ENCODE measurements at places on chromosomes 2 and 18. TPM values are rescaled to one million over a fixed set of nuclear protein-coding genes. Genes with fewer than 3 reads are reported as not detected.

- H3K4me3 ChIP-seq: no peak overlapping the region
- DNase-seq: no peak
- no peaks in the 10 kb centered on the region for H3K4me1 ChIP-seq
- no peaks in the 10 kb centered on the region for H3K36me3 ChIP-seq
Observed at GRCh38 chr2:135093670-135094330, 41.7 kb downstream of the RAB3GAP1 start.

The MC4R gene
- not detected for total RNA-seq

- H3K27me3 ChIP-seq: no peaks in the 10 kb centered on the region
- no peaks in the 10 kb centered on the region for H3K36me3 ChIP-seq
- DNase-seq: no peak
- H3K4me3 ChIP-seq: no peak overlapping the region
Observed at GRCh38 chr2:224847381-224847780, 131.2 kb upstream of the CCDC195 start.

The TUBA3E gene
- total RNA-seq: 0.66 TPM

The SGPP2 gene
- not detected for total RNA-seq

The FNDC4 gene
- total RNA-seq: 13.7 TPM

GRCh38 chr18:59967878-59968277, 68.1 kb downstream of the PMAIP1 start:
- DNase-seq: no peak
- H3K4me1 ChIP-seq: no peaks in the 10 kb centered on the region
- no peaks in the 10 kb centered on the region for H3K27me3 ChIP-seq
- H3K4me3 ChIP-seq: no peak overlapping the region

DNA sequence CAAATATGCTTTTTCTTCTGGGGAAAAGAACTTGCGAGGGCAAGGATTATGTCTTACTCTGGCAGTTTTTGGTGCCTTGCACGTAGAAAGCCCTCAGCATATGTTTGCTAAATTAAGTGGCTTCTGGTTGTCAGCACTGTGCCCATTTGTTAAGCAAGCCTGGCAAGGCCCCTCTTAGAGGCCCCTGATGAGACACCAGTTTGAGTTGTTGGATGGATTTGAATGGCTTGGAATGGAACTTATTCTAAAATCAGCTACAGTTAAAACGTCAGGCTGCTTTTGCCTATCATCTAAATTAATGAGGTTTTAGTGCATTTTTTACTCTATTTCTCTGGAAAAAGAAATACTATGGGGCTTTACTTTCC, 28.2 kb downstream of the TMEM182 start:
- DNase-seq: no peak
- no peaks in the 10 kb centered on the region for H3K27me3 ChIP-seq
- no peaks in the 10 kb centered on the region for H3K4me1 ChIP-seq
- H3K27ac ChIP-seq: no peak overlapping the region
- no peak overlapping the region for H3K4me3 ChIP-seq

- no peak overlapping the region for H3K4me3 ChIP-seq
- H3K4me1 ChIP-seq: peaks cover 27% of the 10 kb centered on the region
- no peaks in the 10 kb centered on the region for H3K27me3 ChIP-seq
- no peaks in the 10 kb centered on the region for H3K36me3 ChIP-seq
- H3K27ac ChIP-seq: no peak overlapping the region
Observed at GRCh38 chr2:207284556-207285472, 119.1 kb upstream of the KLF7 start.
